Glomerular endothelial cell (primary cell): ENCODE measurements at places on chromosomes 12 and 14. TPM values are rescaled to one million over a fixed set of nuclear protein-coding genes. Genes with fewer than 3 reads are reported as not detected.

DNA sequence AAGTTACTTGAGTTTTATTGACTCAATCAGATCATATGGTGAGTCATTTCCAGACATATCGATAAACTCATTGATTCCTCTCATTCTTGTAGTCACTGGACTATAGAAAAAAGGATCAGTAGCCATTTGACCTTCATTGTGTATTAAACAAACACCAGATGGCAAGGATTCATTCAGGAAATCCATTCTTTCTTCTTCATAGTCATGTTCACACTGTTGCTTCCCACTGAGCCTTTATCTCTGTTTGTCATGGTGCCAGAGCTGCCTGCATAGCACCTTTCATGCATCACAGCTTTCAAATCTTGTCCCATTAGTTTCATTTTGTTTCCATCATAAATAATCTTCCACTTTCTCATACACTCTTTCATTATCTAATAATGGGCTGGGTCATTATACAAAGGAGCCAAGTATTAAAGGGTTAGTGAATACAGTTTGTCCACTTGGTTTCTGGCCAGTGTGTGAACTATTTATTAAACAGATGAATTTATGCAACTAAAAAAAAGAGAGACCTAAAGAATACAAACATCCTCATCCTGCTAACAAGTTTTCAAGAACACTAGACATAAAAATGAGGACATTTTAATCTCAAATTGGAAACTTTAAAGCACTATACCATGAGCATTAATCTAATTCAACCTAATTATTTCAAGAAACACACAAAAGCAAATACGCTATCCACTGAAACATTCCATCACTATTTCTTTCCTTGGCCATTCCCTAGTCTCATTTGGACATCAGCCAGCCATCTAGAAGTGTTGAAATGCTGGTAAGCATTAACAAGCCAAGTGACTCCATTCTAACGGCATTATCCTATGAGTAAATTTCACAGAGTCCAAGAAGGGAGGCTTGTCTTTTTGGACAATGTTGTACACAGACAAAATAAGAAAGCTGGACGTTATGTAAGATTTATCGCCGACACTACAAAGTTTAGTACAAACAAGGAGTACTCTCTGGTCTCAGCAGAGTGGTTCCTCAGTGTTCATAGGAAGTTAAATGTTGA is 476.5 kb downstream of the FOXG1 start:
- no peak for DNase-seq

Gene PROX2
- total RNA-seq: not detected in 2 replicates

GRCh38 chr12:79337662-79338290 is 353.0 kb downstream of the PAWR start:
- no peak for DNase-seq

DNA sequence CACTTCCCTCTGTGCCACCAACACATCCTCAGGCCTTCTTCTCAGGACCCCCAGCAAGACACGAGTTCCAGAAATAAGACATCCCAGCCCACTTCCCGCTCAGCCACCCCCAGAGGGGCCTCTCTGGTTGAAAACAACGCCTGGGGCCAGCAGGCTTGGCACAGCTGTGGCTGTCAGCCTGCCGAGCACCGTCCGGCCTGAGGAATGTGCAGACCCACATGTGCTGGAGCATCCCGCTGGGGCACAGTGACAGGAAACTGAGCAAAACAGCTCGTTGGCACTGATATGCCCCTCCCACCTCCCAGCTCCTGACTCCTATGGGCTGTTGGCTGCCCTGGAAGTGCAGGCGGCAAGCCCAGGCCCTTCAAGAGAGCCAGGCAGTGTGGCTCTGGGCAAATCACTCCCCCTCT is 1.4 kb downstream of the SYNE3 start:
- DNase-seq: no peak

- DNase-seq: no peak
Measured at GRCh38 chr14:39320318-39320717, 86.6 kb downstream of the MIA2 start.

GRCh38 chr12:25959071-25959961 is 834 bp downstream of the RASSF8 start:
- peak; percentile 18 for DNase-seq

DNA sequence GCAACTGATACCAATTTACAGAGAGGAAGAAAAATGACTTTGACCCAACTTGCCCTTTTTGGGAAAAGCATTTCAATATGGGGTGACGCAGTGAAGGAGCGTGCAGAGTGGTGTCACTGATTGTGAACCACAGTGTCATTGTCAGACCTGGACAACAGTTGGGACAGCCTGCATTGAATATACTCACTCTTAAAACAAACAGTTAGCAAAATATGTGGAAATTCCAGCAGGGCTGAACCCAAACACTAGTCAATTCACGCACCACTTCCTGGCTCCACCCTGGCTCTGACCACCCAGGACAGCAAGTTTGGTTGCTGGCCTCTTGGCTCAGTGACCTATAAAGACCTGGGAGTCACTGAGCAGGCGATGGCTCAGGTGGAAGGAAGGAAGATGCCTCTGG is 61.3 kb downstream of the NOS1 start:
- DNase-seq: no peak

- no peak for DNase-seq
Measured at GRCh38 chr12:45913631-45914030, 76.7 kb downstream of the SCAF11 start.

Gene RAD9B
- total RNA-seq: 0.05 and 0.29 TPM in 2 replicates

GRCh38 chr12:121005346-121005815 is 10.9 kb downstream of the C12orf43 start:
- no peak for DNase-seq

GRCh38 chr14:41749429-41749828 is 142.8 kb downstream of the LRFN5 start:
- DNase-seq: no peak

DNA sequence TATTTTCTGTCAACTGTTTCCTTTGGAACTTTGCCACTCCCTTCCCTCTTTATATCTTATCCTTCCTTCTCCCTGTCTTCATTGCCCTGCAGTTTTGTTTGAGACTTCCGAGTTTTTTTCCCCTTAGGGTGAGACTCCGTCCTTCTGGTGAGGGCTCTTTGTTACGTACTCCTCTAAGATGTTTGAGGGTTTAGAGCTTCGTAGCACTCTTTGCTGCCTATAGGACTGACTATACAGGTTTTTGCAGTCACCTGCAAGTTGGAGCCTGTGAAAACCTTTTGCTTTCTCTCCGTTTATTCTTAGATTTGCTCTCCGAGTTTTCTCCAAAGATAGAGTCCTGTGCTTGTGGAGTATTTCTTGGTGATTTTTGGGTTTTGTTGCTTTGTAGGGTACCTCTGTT is 41.7 kb upstream of the MYRFL start:
- no peak for DNase-seq

- DNase-seq: no peak
Measured at GRCh38 chr12:12097891-12098690, 27.4 kb downstream of the BCL2L14 start.

Gene PDE3A
- total RNA-seq: 2.0 and 9.9 TPM in 2 replicates

Gene STAC3
- total RNA-seq: 0.18 and 0.58 TPM in 2 replicates

GRCh38 chr14:74015176-74015575 is 3.9 kb downstream of the ENTPD5 start:
- DNase-seq: no peak

Gene P2RX7
- 2.6 and 4.2 TPM in 2 replicates for total RNA-seq

DNA sequence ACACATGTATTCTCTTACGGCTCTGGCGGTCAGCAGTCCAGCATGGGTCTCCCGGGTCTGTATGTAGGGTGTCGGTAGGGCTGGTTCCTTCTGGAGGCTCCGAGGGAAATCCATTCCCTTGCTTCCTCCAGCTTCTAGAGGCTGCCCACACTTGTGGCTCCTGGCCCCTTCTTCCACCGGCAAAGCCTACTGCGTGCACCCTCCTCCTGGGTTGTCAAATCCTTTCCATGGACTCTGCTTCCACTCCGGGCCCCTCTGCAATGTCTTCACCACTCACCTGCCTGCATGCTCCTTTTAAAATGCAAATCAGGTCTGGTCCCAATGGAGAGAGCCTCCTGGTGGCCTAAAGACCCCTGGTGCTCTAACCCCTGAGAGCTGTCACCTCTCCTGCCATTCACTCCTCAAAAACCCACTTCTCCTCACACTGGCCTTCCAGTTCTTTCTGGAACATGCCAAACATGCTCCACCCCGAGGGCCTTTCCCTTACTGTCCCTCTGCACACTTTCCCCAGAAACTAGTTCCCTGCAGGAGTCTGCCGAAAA is 108.5 kb downstream of the DICER1 start:
- DNase-seq: no peak

DNA sequence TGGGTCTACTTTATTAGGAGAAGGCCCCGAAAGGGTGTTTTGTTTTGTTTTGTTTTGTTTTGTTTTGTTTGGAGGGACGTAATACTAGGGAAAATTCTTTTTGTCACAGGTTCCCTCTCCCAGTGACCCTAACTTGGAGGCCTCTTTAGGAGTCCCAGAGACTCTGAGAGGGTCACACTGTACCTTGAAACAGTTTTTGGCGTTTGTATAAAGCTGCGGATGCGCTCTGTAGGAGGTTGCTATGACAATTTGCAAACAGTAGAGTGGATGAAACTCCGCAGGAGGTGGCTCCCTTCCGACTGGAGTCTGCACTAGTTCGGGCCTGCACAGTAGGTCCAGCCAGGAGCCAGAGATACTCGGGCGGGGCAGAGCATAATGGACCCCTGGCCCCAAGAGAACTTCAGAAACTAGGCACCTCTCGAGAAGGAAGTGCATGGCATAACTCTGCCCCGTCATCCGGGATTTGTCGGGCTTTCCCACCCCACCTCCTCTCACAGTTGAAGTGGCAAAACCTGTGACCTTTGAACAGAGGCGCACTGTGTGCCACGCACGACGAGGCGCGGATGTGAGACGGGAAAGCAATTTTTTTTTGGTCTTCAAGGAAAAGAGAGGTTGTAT is 1.3 kb upstream of the DYRK2 start:
- DNase-seq: no peak

DNA sequence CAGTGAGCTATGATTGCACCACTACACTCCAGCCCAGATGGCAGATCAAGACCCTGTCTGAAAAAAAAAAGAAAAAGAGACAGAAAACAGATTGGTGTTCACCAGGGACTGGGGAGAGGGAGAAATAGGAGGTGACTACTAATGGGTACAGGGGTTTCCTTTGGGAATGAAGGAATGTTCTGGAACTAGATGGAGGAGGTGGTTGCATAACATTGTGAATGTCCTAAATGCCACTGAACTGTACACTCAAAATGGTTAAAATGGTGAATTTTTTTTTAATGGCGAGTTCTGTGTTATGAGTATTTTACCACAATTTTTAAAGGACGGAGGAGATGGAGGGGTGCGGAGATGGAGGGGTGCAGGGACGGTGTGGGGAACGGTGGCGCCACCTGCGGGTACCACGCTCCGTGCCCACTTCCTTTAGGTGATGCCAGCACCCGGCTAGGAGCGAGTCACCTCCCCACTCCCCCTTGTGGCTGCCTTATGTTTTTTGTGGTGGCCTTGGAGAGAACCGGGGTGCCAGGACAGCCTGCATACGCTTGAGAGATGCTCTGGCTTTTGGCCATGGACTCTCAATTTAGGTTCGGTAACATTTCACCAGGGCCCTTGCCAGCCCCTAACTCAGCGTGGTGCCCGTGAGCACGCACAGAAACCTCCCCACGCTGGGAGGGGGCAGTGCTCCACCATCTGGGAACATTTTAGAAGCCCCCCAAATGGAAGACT is 16.1 kb downstream of the UBC start:
- no peak for DNase-seq

GRCh38 chr12:122836027-122836921 is 1.0 kb downstream of the HIP1R start:
- DNase-seq: no peak

- DNase-seq: no peak
Measured at GRCh38 chr12:129001826-129002225, 148.5 kb downstream of the GLT1D1 start.

GRCh38 chr14:20789230-20789813 is 8.3 kb downstream of the RNASE6 start:
- no peak for DNase-seq

GRCh38 chr12:21921436-21921835 is 19.8 kb downstream of the ABCC9 start:
- DNase-seq: no peak

DNA sequence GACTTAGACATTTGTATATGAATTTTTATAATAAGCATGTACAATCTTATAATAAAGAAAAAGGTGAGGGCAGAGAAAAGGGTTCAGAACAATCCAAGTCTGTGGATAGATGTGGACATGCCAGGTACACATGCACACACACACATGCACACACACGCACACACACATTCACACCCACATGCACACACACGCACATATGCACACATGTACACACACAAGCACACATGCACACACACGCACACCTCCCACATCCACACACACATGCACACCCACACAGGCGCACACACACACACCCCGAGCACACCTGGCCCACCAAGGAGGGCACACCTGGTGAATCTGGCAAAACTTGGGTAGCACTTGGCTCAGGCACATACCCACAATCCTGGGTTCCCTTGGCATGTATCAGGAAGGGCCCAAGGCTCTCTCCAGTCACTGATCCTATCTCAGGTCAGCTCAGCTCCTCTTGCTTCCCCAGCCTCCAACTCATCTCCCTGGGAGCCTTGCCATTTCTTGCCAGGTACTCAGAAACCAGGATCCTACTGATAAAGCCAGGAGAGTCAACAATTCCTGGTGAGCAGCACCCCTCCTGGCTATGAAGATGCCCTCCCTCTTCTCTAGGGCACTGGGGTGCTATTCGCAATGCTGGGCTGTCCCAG is 18.6 kb upstream of the TMEM106C start:
- DNase-seq: no peak

- DNase-seq: no peak
Measured at GRCh38 chr14:67410313-67410712, 1.7 kb downstream of the PLEK2 start.

GRCh38 chr12:122081697-122082221 is 3.2 kb downstream of the MLXIP start:
- no peak for DNase-seq

GRCh38 chr12:64083285-64084210 is 138.5 kb downstream of the KICS2 start:
- DNase-seq: no peak

Gene INSM2
- total RNA-seq: not detected in 2 replicates

GRCh38 chr12:107109726-107110719 is 16.7 kb upstream of the CRY1 start:
- no peak for DNase-seq

DNA sequence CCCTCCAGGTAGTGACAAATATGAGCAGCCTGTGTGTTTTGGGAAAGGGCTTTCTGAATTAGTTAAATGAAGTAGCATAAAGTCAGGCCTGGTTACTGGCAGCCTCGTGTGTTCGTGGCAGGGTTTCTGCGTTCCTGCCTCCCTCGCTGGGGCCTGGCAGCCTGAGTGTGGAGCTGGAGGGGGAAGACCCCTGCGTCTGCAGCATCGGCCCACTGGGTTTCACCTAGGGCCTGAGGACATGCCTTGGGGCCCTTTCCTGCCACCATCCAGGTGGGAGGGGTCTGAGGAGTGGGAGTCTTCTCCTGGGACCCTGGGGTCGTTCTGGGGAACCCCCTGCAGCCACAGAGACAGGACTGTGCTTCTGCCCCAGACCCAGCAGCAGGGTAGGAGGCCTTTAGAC is 20.4 kb upstream of the AMN start:
- no peak for DNase-seq

DNA sequence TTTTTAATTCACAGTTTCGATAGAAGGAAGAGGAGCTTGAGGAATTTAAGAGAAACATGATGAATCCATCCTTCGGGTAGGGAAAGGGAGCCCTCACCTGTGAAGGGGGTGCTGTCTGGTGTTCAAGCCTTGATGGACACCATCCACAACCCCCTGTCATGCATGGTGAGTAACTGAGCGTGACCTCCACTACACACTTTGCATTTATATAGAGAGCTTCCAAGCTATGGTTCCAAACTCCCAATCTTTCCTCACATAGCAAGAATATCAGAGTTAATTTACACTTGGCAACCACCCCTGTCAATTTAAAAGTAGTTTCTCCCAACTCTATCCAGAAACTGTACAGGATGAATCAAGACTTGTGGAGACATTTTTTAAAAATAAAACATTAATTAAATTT is 13.1 kb upstream of the NID2 start:
- no peak for DNase-seq
